Left ventricle myocardium superior (tissue), 1 donor: ENCODE measurements at places on chromosomes 6 and 20. TPM values are rescaled to one million over a fixed set of nuclear protein-coding genes. Genes with fewer than 3 reads are reported as not detected.

DNA sequence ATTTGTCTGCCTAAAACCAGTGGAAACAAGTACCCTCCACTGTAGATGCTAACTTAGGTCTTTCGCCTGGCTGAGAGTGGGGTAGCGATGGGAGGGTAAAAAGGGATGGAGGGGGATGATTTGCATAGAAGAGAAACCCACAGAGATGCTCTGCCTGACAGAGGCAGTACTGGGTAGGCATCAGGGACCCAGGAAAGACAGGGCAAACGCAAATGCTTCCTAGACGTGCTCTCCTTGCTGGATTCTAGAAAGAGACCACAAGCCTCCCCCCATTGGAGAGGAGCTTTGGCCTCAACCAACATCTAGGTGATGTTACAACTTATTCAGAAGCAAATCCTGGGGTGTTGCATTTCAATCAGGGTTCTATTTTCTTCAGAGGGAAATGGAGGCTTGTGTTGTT is 3.2 kb downstream of the OLIG3 start:
- no peak for DNase-seq

GRCh38 chr20:5656126-5656525 is 94.1 kb upstream of the SHLD1 start:
- DNase-seq, result no peak

FHL5 gene
- total RNA-seq, result 6.9 TPM

- no peak for DNase-seq
These were observed 496.8 kb upstream of the JAG1 start for GRCh38 chr20:11170565-11170964.
